ENCODE measurements at places on chromosomes 7 and 10.

DNA sequence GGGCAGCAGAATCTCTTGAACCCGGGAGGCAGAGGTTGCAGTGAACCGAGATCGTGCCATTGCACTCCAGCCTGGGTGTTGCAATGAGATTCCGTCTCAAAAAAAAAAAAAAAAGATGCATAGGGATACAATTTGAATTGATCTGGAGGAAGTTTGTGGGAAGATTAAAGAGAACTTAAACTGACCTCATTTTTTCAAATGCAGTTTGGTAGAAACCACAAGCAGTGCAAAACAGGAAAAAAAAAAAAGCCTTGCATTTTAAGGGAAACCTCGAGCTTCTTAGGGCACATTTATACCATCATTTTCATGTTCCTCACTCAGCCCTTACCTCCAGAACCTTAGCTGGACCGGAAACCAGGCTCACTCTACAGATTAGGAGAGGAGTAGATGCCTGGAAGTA lies 2.8 kb downstream of the KCTD7 start:
- DNase-seq = no peak

- no peak for DNase-seq
These were observed 133.4 kb downstream of the MAD1L1 start for GRCh38 chr7:2099048-2099957.

- no peak for DNase-seq
These were observed 161.6 kb upstream of the PRSS1 start for GRCh38 chr7:142587578-142588191.

DNA sequence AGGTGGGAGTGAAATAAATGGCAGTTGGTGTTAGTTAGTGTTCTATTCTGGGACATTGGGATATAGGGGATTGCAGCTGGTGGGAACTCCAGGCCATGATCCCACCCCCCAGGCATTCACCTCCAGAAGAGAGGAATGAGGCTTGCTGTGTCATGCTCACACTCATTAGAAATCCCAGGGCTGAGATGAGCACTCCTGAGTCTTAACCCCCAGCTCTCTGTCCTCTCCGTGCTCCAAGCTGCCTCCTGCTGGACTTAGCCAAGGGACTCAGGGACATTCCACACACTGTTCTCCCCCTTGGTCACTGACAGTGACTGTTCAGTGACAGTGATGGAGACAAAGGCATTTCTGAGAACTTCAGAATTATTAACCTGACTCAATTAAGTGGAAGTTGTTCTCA lies 21.5 kb downstream of the CYP26A1 start:
- no peak for DNase-seq

DNA sequence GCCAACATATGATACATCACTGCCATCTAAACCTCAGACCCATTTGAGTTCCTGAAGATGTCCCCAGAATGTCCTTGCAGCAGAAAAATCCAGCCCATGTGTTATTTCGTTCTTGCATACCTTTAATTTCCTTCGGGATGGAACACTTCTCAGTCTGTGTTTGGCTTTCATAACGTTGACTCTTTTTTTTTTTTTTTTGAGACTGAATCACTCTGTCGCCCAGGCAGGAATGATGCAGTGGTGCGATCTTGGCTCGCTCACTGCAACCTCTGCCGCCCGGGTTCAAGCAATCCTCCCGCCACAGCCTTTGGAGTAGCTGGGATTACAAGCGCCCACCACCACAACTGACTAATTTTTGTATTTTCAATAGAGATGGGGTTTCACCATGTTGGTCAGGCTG lies 148.8 kb upstream of the TNRC18 start:
- DNase-seq = no peak

- no peak for DNase-seq
These were observed 49.0 kb downstream of the COL17A1 start for GRCh38 chr10:104036518-104037260.

GRCh38 chr10:8305876-8306652 lies 251.6 kb downstream of the GATA3 start:
- DNase-seq = no peak

- no peak for DNase-seq
These were observed 16.6 kb downstream of the STMP1 start for GRCh38 chr7:135678612-135679575.

- no peak for DNase-seq
These were observed 645.0 kb upstream of the GALNT17 start for GRCh38 chr7:70486977-70487376.

DNA sequence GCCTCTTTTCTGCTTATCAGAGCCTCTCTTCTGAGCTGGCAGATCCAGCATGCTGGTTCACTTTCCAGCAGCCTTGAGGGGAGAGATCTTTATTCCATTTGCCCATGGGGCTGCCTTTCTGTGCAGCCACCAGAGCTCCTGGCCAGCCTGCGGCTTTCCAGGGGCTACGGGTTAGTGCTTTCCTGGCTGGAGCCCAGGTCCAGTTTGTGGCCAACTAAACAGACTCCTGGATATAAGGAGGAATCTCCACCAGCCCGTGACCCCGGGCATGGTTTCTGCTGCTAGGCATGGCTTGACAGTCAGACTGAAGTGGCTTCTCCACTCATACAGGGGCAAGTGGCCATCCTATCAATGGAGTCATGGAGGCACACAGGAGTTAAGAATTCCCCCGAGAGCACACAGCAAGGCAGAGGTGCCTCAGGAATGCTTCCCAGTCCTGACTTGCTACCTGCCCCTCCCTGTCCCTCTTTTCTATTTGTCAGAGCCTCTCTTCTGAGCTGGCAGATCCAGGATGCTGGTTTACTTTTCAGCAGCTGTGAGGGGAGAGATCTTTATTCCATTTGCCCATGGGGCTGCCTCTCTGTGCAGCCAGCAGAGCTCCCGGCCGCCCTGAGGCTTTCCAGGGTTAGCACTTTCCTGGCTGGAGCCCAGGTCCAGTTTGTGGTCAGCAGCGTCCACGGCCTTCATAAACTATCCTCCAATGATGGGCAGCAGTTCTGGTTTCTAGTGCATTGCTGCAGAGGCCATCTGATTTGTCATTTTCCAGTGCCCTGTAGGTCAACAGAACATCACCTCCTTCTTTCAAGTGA lies 35.9 kb downstream of the TSPAN15 start:
- no peak for DNase-seq

DNA sequence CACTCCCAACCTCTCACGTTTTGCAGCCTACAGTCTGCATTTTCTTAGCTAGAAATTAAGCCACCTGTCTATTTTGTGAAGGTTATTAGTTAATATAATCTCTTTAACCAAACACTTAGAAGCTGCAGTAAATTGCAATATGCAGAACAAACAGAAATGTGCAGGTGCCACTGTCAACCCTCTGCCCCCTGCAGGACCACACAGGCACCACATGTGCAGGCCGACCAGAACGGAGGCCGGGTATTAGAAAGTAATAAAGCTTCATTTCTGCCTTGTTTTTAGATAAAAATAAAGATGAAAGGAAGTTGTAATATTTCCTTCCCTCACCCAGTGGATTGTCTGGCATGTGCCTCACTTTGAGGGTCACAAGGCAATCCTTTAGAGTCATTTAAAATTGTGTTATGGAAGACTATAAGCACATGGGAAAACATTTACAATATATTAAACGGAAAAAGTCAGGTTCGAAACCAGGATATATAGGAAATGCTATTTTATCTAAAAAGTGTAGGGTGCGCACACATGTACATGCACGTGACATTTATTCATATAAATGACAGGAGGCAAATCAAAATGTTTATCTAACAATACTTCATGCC lies 158.2 kb downstream of the ARHGAP12 start:
- DNase-seq = no peak

GRCh38 chr10:8279598-8279997 lies 225.1 kb downstream of the GATA3 start:
- DNase-seq = no peak

GRCh38 chr10:29926693-29927048 lies 132.7 kb downstream of the JCAD start:
- no peak for DNase-seq

DNA sequence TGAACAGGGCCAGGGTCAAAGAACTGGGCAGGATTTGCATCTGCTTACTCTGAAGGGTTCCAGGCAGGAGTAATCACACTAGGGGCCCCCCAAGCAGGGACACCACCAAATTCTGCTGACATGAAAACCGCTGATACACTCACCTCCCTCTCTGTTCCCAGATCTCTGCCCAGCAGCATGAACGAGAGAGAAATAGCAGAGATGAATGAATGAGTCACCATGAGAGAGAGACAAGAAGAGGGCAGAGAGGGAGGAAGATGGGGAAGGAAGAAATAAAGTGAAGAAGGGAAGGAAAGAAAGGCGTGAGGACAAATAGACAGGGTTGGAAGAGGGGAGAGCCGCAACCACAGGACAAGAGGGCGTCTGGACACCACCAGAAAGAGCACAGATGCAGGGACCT lies 285.9 kb upstream of the NEBL start:
- no peak for DNase-seq

DNA sequence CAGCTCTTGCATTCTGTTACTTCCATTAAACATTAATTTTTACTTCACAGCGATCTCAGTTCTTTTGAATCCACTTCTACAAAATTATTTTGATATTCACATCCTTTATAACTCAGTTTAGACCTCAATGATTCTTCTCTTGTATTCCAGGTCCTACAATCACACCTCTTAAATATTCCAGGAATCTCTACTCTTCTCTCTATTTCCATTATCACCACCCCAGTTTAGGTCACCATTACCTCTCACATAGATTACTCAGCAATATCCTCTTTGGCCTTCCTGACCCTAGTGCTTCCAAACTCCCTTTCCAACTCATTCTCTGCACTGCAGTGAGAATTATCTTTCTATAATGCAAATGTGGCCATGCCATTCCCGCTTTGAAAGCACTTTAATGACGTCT lies 27.1 kb upstream of the GPR37 start:
- DNase-seq = no peak

DNA sequence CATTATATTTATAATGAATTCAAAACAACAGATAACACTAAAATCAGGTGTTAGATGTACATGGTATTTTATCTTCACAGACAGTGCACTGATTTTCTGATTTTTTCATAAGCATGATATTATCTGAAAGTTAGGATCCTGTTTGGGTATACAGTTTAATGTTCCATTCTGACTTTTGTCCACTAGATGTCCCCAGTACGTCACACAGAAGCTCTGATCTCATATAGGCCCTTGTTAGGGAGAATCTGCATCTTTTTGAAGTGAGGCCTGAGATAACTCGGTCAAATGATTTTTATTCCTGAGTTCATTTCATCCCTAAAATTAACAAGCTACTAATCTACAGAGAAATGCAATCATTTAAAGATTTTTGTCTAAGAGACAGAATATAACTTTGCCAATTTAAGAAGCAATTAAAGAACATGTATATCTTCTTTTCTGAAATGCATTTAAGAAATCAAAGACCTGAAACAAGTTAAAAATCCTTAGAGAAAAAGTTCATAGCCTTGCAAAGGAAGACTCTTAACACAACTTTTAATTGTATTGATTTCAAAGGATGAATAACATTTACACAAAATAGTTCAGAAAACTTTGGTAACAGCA lies 72.0 kb upstream of the TES start:
- DNase-seq = no peak

- no peak for DNase-seq
These were observed 37.2 kb downstream of the FAM149B1 start for GRCh38 chr10:73205081-73205480.

DNA sequence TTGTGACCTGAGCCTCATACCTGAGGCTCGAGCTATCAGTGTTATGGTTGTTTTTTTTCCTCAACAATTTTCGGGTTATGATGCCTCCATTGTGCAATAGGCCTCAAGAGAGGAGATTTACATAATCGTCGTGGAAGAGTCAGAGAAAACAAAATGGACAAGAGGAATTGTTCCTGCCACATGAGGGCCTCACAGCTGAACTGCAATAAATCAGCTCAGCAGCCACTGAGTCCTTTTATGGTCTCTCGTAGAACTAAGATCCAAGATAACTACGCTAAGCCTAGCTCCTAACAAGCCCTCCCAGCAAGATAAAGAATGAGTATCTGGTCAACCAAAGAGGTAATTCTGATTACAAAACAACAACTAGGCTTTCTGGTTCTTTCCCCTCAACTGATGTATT lies 336.8 kb downstream of the WDR11 start:
- DNase-seq = no peak

DNA sequence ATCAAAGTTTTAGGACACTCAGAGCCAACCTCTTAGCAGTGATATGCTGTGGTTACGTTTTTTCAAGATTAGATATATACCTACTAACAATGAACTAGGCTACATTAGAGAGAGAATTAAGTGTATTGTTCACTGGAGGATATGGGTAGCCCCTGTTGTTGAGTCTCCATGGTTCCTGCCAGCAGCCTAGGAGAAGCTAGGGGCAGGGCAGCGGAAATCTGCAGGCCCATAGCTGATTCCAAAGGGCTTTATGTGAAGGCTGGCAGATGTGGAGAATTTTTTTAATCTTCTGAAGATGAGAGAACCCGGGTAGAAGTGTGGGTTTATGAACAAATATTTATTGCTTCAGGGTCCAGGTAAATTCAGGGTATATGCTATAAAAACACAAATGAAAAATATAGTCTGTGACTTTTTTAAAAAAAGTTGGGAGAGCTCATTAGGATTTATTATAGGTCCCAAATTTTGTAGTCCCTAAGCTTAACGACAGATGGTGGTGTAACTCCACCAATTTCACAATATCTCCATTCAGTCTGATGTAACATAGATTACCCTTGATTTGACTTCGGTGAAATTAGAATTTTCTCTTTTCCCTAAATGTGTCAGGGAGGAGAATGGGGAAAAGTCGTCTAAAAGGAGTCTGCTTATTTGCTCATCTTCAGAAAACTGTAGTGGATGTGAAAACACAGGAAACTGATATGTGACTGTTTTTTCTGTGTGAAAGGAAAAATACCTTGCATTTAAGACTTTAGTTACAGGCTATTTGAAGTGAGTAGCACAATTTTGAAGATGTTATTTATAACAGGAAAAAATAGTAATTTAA lies 163.0 kb upstream of the PPP1R3A start:
- DNase-seq = no peak

- DNase-seq = no peak
These were observed 106.9 kb upstream of the BET1 start for GRCh38 chr7:94111009-94111408.

- DNase-seq = no peak
These were observed 119.3 kb upstream of the FRMD4A start for GRCh38 chr10:14450041-14450491.

- DNase-seq = no peak
These were observed 29.4 kb downstream of the TSPAN12 start for GRCh38 chr7:120828528-120828927.

GRCh38 chr7:74306730-74307469 lies 17.7 kb downstream of the CLIP2 start:
- DNase-seq = no peak

DNA sequence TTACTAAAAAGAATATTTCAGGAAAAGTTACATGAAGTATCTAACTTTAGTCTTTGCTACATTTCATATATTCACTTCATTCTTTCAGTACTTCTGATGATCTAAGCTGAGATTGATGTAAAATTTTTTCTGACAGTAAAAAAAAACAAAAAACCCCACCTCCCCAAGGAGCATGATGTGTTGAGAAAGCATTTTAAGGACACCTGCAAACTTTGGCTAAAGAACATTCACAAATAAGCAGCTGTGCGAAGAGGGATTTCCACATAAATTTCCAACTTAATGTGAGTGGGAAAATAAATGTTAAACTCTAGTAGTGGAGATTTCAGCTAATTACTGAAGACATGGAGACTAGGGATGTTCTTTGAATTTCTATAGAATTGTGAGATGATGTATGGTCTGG lies 35.5 kb downstream of the DLD start:
- no peak for DNase-seq
